ENCODE measurements at places on chromosomes 2 and 18.

DNA sequence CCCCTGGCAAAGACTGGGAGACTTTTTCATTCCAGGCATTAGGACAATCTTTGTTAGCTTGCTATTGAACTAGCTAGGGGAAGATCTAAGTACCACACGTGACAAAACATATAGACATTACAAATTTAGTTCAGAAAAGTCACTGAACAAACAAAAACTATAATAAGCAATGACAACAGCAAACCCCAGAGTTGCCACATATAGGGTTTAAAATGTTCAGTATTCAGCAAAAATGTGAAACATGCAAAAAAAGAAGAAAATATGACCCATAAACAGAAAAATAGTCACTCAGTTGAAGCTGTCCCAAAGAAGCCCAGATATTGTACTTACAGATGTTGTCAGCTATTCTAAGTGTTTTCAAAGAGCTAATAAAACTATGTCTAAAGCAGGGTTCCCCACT, 431.1 kb upstream of the CDH2 start:
- DNase-seq, result no peak

- DNase-seq, result no peak
Observed at GRCh38 chr2:136497709-136498108, 267.6 kb upstream of the THSD7B start.

- no peak for DNase-seq
Observed at GRCh38 chr18:21997207-21998143, 171.9 kb upstream of the GATA6 start.

- DNase-seq, result no peak
Observed at GRCh38 chr2:110768591-110768990, 36.2 kb downstream of the ACOXL start.

- no peak for DNase-seq
Observed at GRCh38 chr2:97766567-97766966, 53.2 kb downstream of the ZAP70 start.

- DNase-seq, result no peak
Observed at GRCh38 chr2:234243871-234244565, 193.5 kb downstream of the SPP2 start.
